ENCODE measurements at places on chromosomes 12 and 14.

DNA sequence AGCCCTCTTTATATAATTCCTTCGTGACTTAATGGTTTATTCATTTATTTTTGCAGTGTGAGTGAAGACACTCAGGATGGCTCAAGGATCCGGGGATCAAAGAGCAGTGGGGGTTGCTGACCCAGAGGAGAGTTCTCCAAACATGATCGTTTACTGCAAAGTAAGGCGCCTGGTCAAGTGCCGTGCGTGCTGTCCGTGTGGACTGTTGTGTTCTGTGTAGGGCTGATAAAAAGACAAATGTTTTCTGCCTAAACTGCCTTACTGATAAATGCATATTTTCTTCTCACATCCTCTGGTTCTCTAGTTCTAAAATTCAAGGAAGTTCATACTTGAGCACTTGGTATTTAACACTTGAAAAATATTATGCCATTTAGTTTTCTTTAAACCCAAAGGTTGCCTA is 32.5 kb downstream of the RGS6 start:
- DNase-seq: no peak

DNA sequence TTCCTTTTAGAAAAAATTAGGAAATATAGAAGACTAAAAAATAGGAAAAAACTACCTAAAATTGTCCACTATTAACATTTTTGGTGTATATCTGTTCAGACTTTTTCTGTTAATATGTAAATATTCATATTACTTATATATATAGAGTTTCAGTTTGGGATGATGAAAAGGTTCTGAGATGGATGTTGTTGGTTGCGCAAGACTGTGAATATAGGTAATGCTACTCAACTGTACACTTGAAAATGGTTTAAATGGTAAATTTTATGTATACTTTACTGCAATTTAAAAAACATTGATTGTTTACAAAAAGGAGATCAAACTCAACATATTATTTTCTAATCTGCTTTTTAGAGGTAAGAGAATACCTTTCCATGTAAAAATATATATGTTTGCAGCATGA is 200.9 kb downstream of the RAD51B start:
- no peak for DNase-seq

DNA sequence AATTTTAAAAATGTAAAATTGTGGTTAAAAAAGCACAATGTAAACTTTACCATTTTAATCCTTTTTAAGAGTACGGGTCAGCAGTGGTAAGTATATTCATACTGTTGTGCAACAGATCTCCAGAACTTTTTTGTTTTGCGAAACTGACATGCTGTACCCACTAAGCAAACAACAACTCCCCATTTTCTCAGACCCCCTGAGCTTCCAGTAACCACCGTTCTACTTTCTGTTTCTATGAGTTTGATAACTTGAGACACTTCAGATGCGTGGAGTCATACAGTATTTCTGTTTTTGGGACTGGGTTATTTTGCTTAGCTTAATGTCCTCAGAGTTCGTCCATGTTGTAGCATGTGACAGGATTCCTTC is 38.0 kb downstream of the CHST11 start:
- DNase-seq: no peak

- DNase-seq: no peak
These were observed 75.8 kb upstream of the GALNT9 start for GRCh38 chr12:132404951-132405741.

DNA sequence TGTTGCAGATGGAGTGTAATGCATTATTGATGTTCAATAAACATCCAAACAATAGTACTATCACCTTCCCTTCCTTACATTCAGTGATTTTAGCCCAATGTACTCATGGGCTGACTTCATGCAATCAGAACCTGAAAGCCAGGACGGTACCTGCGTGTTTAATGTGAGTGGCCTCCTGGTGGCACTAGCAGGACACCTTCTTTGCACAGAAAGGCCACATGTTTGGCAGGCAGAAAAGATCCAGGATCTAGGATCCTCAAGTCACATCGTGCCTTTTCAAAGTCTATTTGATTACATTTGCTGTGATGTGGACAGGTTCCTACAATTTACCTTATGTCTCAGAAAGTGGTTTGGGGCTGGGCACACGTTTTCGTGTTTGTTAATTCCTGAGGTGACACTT is 82.9 kb downstream of the NEDD1 start:
- DNase-seq: no peak

- DNase-seq: no peak
These were observed 260.9 kb downstream of the VRK1 start for GRCh38 chr14:97058074-97058467.

DNA sequence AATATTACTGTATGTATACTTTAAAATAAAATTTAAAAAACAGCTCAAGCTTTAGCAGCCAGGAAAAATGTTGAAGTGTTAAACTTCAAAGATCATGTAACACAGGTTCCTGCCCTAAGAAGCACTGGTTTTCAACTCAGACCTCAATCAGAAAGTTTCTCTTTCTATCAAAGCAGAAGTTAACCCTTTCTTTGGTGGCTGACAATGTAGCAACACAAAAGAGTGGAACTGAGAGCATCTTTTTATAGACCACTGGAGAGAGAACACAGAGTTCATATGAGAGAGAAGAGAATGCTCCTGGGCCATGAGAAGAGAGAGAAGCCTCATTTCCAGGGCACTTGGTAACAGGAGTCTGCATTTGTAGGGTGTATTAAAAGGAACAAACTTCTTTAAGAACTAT is 42.2 kb upstream of the KTN1 start:
- DNase-seq: no peak

- DNase-seq: peak; percentile 55
These were observed 70.2 kb upstream of the ZFP36L1 start for GRCh38 chr14:68862954-68863594.

GRCh38 chr12:126506426-126507182 is 1441.4 kb downstream of the AACS start:
- DNase-seq: no peak

DNA sequence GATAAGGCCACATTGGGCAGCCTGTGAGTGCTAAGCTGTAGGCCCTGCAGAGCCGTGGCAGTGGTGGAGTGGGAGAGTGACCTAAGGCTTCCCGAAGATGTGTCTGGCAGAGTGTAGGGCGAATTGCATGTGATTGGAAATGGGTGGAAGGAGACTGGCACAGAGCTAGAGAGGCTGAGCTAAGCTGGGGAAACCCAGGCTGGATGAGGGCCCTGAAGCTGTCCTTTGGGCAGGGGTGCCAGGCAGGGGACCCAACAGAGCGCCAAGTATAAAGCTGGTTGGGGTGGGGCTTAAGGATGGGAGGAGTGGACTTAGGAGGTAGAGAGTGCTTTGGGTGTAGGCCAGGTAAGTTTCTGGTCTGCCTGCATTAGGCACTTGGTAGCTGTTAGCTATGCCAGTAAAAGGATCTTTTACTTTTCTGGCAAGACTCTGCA is 47.9 kb downstream of the WDR20 start:
- no peak for DNase-seq

GRCh38 chr14:89444516-89445125 is 27.6 kb upstream of the FOXN3 start:
- DNase-seq: no peak

- DNase-seq: no peak
These were observed 138.7 kb downstream of the TTC7B start for GRCh38 chr14:90677484-90678050.

DNA sequence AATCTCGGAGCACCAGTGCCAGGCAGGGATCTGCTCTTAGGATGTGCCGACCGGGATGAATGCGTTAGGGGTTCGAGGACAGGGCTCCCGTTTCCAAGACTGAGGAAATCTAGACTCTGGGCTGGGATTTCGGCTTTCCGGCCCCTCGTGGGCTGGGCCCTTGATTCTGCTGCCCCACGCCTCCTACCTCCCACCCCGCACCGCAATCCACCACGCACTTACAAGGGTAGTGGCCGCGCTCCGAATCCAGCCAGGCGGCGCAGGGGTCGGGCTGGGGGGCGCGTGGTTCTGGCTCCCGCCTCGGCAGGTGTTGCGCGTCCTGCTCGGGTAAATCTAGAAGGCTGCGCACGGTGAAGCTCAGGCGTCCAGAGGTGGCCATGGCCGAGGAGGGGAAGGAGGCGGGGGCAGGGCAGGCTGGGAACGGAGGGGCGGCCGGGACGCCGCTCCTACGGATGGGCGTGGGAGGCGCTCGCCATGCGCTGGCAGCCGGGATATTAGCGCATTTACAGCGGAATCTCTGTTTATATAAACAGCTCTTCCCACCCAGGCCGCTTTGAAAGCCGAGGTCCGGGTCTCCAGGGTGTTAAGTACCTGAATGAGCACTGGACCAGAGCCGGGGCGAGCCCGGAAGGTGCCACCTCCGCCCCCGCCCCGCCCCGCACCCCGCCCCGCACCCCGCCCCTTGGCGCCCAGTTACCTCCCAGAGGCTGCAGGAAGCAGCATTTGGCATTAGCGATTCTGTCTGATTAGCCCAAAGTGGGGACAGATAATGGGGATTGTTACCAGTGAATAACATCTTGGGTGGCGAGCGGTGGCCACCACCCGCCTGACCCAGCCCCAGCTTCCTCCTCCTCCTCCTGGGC is at the start of gene NKX2-8:
TSS of gene NKX2-8 (minus strand) at position 604 of the 863 bp plus-strand sequence. CDS start at position 379, 225 bp downstream.
- no peak for DNase-seq

GRCh38 chr12:109608270-109608669 is 34.7 kb downstream of the MVK start:
- no peak for DNase-seq

DNA sequence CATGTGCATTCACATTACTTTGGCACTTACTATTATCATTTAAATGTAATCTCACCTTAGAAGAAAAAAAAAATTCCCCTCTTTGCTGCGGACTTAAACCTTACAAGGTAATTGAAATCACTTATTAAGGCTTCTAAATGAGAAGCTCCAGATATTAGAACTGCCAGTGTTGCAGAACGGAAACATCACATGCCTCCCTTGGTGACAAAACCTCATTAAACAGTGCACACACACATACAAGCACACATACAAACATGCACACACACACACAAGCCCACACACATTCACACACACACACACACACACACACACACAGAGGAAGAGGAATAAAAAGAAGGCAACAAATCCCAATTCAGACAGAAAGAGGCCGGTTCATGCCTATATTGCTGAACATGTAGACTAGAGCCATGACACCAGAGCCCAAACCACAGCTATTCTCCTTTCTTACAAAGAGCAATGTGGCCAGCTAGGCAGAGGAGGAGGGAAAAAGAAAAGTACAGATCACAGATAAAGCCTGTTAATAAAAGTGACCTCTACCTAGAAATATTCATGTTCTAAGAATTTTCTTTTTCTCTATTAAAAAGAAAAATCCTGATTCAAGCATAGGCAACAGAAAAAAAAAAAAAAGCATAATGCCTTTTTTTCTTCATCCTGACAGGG is 405.2 kb upstream of the FLRT2 start:
- no peak for DNase-seq

DNA sequence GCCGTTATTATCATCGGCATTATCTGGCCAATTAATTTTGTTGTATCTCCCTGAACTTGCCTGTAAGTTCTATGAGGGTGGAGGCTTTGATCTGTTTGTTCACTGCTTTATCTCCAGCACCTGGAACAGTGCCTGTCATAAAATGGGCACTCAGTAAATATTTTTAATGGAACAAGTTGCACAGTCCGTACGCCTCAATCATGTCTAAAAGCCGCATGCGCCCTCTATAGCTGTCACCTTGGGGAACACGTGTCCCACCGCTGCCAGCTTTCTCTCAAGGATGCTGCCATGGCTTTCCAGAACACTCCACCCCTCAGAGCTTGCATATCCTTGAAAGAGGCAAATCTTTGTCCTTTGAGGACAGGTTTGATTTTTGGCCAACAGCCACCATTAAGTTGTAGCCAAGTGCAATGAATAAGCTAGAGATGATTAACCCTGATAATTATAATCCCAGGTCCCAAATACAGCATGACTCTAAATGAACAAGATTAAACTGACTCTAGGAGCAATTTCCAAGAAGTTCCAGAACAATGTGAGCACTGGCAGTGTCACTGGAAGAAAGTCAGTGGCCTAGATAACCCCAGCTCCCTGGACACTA is 55.1 kb downstream of the ERH start:
- no peak for DNase-seq

DNA sequence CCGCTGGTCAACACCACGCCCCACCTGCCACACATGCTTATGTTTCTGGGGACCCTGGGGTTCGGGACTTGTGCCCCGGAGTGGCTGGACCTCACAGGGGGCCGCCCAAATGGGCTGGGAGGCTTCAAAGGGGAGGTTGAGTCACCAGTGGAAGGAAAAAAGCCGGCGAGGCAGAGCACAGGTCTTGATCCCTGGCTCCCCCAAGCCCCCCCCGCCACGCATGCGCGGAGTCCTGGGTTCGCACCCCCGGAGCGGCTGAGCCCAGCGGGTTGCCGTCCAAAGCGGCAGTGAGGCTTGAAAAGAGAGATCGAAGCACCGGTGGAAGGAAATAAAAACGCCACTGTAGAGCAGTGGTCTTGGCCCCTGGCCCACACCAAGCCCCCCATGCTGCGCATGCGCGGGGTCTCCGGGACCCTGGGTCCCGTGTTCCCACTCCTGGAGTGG is 313.5 kb downstream of the ALG10 start:
- DNase-seq: no peak

GRCh38 chr12:114319422-114319821 is 86.5 kb downstream of the TBX5 start:
- DNase-seq: no peak

- no peak for DNase-seq
These were observed 39.9 kb downstream of the SLC25A47 start for GRCh38 chr14:100363053-100363452.

- no peak for DNase-seq
These were observed 89.2 kb upstream of the USP44 start for GRCh38 chr12:95640516-95640915.

DNA sequence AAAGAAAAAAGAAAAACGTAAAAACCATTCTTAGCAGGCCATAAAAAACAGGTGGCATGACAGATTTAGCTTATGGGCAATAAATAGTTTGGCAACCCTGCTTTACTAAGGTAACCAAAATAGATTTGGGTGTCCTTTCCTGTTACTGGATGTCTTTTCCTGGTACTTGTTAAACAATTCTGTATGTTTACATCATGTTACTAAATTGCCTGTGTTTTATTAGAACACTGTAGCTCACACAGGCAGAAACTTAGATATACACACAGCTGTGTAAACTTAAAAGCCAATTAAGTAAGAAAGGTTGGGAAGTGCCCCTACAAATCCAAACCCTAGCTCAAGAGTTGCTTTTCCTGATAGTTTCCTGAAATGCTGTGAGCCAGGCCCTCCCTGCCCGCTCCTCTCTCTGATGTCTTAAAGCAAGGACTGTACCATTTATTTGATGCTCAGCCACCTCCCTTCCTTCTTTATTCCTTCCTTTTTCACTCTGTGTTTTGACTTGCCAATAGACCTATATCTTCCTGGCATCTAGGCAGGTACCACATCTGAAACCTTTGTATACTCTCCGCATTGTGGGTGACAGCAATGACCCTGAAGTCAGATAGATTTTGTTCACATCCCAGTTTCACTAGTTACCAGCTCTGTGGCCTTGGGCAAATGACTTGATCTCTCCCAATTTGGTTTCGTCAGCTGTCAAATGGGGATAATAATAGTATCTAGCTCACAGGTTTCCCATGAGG is 3.7 kb upstream of the CAMKK2 start:
- DNase-seq: no peak

All from AG04450 (cell line).